ENCODE measurements at places on chromosomes 1 and 21.

- DNase-seq: no peak
Measured at GRCh38 chr1:169364948-169365347, 2.6 kb downstream of the NME7 start.

DNA sequence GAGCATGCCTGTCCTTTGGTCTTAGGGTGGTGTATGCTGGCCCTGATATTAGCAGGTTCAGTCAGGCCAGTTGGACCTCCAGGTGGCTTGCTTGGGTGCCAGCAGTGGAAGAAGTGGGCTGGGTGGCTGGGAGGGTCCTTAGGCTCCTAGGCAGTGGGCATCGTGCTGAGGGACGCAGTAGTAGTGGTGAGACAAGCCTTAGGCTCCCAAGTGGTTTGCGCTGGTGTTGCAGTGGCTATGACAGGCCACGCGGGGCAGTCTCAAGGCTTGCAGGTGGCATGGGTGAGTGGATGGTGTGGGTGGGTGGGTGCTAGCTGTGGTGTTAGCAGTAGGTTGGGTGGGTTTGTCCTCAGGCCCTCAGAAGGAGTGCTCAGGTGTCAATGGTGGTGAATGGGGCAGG lies 162.3 kb downstream of the FMN2 start:
- no peak for DNase-seq

DNA sequence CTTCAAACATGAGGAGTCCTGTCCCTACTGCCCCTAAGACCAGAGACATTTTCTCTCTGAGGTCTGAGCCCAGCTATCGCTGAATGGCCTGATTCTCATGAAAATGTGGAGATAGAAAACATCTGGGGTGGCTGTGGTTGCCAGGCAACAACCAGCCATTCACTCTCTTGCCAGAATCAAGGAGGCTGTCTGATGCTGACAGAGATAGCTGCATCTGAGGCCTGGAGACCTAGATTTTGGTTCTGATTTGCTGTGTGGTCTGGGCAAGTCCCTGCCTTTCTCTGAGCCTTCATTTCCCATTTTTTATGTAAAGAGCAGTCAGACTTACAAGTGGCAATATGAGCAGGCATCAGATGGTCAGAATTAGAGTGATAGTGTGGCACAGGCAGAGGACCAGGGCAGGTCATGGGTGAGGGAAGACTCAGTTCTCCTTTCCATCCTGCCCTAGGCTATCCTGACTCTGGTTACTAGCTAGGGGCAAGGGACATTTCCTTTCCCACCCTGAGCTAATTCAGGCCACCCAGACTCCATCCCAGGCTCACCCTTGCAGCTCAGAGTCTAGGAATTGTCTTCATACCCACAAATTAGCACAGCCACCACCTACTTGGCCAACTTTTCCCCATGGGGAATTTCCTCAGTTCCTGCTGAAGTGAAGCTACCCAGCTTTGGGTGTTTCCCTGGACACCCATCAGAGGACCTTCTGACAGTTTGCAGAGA lies 20.0 kb upstream of the RNF19B start:
- DNase-seq: no peak

DNA sequence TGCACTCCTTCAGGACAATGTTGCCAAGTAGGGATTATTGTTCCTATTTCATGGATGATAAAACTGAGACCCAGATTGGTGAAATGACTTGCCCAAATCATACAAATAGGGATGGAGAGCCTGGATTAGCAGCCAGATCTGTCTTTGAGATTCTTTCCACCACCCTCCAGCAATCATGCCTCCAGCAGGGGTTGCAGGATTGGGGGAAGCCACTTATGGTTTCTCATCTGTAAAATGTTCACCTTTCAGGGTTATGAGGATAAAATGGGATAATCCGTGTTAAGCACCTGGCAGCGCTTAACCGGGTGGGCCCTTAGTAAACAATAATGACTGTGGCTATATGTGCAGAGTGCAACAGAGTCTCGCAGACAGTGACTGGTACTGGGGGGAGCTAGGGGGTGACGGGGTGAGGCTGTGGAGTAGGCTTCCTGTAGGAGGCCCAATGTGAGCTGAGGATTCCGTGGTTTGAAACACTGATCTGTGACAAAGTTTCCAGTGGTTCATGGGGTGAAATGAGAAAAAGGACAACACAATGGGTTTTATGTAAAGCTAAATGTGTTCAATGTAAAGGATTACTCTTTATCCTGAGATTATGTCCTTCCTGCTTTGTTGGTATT lies 33.7 kb upstream of the FOXO6 start:
- no peak for DNase-seq

All from NCI-H1092 treated with DMSO at 0.1 percent for 48 hours (cell line).